ENCODE measurements at places on chromosomes 6 and 20.
A peak's percentile ranks its signal among the peaks of the same experiment; 100 is the strongest.

GRCh38 chr6:79231101-79231500 lies 3.4 kb downstream of the HMGN3 start:
- no peaks in the 10 kb centered on the region for H3K36me3 ChIP-seq
- DNase-seq: no peak
- H3K4me3 ChIP-seq: no peak overlapping the region
- H3K4me1 ChIP-seq: peaks cover 12% of the 10 kb centered on the region
- no peaks in the 10 kb centered on the region for H3K27me3 ChIP-seq

DNA sequence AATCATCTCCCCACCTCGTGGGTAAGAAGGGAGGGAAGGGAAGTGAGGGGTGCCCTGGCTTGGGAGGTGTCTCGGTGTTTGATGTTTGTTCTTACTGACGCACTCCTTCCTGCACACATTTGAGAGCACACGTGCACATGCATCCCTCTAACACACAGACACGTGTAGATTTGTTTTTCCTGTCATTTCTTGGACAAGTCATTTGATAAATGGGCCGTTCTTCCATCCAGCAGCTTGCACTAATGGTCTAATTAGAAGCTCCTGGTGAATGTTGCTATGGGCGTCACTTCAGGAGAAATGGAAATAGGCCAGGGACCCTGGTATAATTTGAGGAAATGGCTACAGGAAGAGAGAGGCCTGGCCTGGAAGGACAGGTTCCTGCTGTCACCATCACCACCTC lies 352.5 kb downstream of the CDH4 start:
- H3K4me3 ChIP-seq: no peak overlapping the region
- no peak for DNase-seq
- H3K27me3 ChIP-seq: peaks cover 54% of the 10 kb centered on the region
- no peaks in the 10 kb centered on the region for H3K36me3 ChIP-seq
- no peaks in the 10 kb centered on the region for H3K4me1 ChIP-seq

DNA sequence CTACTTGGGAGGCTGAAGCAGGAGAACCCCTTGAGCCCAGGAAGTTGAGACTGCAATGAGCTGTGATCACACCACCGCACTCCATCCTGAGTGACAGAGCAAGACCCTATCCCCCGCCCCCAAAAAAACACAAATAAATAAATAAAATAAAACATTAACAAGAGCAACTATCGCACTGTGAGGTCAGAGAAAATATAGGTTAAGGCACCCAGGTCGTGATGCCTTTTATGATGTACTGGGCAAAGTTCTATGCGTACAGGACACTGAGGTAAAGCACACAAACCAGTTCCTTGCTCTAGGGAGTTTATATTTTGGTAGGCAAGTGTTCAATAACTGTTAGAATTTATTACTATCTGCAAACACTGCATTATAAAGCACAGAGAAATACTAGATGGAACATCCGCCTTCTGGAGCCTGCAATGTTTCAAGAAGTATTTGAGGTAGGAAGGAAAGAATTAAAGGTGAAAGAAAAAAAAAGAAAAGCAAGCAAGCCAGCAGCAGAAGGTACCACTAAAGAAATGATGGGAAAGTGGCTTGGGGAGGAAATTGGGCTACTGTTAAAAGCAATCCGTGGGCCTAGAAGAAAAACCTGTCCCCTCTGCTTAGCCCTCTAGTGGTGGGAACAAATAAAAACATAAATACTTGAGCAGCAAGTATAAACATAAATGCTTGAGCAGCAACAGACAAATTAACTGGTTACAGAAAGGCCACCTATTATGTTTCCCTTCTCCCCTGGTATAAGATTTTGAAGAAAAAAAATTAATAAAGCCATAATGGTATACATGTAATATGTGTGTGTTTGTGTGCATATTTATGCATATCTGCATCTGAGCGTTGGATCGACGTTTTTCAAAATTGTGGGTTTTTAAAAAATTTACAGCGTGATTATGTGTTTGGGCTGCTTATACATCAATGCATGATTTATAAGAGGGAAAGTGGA lies 128.0 kb downstream of the PHACTR1 start:
- H3K27me3 ChIP-seq: no peaks in the 10 kb centered on the region
- DNase-seq: peak; percentile 21
- no peak overlapping the region for H3K27ac ChIP-seq
- H3K4me3 ChIP-seq: no peak overlapping the region

DNA sequence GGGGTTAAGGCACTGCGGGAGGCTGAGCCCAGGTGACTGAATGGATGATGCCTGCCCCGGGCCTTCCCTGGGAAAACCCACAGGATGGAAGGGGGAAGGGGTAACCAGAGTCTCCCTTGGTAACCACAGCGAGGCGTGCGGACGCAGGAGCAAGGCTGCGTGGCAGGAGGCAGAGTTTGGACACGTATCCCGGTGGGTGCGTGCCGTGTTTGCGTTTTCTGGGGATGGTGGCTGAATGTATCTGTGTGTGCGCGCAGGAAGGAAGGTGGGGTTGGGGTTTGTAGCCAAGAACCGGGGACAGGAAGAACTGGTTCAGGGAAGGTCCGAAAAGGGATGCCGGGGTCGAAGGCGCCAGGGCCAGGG lies 1.8 kb downstream of the MDGA1 start:
- DNase-seq: no peak
- no peak overlapping the region for H3K27ac ChIP-seq
- H3K27me3 ChIP-seq: peaks cover 62% of the 10 kb centered on the region
- no peaks in the 10 kb centered on the region for H3K36me3 ChIP-seq
- no peaks in the 10 kb centered on the region for H3K4me1 ChIP-seq
- no peak overlapping the region for H3K4me3 ChIP-seq

DNA sequence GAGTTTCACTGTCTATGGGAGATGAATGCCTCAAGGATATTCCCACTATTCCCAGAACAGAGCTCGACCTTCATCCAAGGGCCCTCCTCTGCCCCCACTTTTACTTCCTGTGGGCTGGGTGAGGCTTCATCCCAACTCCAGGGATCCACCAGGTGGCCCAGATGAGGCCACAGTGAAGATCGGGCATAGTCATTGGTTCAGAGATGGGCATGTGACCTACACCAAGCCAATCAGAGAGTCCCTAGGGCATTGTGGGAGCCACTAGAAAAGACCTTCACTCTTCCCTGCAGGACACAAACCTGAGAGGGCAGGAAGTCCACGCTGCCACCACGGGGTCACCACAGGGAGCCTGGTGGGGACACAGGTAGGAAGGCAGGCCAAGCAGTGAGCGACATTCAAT lies 72.9 kb upstream of the SLC22A16 start:
- H3K27me3 ChIP-seq: no peaks in the 10 kb centered on the region
- no peaks in the 10 kb centered on the region for H3K36me3 ChIP-seq
- H3K4me3 ChIP-seq: no peak overlapping the region

GRCh38 chr20:18011951-18012645 lies 43.3 kb downstream of the MGME1 start:
- H3K4me3 ChIP-seq: no peak overlapping the region
- H3K4me1 ChIP-seq: no peaks in the 10 kb centered on the region
- H3K36me3 ChIP-seq: no peaks in the 10 kb centered on the region
- H3K27me3 ChIP-seq: no peaks in the 10 kb centered on the region
- DNase-seq: no peak

GRCh38 chr6:85516168-85516567 lies 66.3 kb downstream of the NT5E start:
- no peak overlapping the region for H3K27ac ChIP-seq
- H3K4me3 ChIP-seq: no peak overlapping the region
- no peaks in the 10 kb centered on the region for H3K4me1 ChIP-seq
- H3K27me3 ChIP-seq: no peaks in the 10 kb centered on the region
- DNase-seq: no peak

DNA sequence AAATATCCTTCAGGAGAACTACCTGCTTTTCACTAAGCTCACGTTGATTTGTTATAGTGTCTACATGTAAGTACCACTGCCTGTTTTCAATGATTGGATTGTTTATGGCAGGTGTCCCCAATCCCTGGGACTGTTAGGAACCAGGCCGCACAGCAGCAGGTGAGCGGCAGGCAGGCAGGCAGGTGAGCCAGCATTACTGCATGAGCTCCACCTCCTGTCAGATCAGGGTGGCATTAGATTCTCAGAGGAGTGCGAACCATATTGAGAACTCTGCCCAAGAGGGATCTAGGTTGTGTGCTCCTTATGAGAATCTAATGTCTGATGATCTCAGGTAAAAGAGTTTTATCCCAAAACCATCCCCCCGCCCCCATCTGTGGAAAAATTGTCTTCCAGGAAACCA lies 303.3 kb downstream of the EYA4 start:
- H3K4me3 ChIP-seq: no peak overlapping the region
- no peak overlapping the region for H3K27ac ChIP-seq
- no peaks in the 10 kb centered on the region for H3K27me3 ChIP-seq
- H3K36me3 ChIP-seq: no peaks in the 10 kb centered on the region
- DNase-seq: no peak

DNA sequence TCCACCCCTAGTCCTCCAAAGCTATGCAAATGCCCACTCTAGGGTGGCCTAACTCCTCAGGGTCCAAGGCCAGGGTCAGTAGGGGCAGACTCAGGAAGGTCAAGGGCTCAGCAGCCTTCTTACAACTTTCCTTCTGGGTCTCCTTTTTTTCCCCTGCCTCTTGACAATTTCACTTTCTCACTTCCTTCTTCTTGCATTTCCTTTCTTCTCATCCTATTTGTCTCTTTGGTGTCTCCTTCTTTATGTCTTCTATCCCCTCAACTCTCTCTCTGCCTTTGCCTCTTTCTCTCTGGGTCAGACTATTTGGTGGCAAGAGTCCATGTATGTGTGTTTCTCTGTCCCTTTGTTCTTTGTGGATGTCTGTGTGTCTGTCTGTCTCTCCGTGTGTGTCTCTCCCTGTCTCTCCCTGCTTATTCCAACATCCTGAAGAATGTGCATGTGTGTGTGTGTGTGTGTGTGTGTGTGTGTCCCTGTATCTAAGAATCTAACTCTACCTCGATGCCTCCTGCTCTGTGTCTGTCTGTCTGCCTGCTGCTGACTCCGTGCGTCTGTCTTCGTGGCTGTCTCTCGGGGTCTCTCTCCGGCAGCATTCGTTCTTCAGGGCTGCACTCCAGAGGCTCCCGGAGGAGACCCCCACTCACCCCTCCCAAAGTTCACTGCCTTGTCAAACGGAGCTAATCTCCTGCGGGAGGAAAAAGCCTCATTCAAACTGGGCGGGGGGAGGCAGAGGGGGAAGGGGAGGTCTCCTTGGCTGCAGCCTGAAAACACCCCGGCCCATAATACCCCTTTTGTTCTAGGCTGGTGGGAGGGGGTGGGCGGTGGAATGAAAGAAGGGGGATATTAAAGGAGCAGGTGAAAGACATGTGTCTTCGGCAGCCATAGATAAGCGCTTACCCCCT lies 51.7 kb upstream of the FOXP4 start:
- H3K36me3 ChIP-seq: no peaks in the 10 kb centered on the region
- peaks cover 45% of the 10 kb centered on the region for H3K27me3 ChIP-seq
